ENCODE measurements at places on chromosomes 7 and 10. TPM values are rescaled to one million over a fixed set of nuclear protein-coding genes. Genes with fewer than 3 reads are reported as not detected.

GPR26 gene
- total RNA-seq = not detected

DNA sequence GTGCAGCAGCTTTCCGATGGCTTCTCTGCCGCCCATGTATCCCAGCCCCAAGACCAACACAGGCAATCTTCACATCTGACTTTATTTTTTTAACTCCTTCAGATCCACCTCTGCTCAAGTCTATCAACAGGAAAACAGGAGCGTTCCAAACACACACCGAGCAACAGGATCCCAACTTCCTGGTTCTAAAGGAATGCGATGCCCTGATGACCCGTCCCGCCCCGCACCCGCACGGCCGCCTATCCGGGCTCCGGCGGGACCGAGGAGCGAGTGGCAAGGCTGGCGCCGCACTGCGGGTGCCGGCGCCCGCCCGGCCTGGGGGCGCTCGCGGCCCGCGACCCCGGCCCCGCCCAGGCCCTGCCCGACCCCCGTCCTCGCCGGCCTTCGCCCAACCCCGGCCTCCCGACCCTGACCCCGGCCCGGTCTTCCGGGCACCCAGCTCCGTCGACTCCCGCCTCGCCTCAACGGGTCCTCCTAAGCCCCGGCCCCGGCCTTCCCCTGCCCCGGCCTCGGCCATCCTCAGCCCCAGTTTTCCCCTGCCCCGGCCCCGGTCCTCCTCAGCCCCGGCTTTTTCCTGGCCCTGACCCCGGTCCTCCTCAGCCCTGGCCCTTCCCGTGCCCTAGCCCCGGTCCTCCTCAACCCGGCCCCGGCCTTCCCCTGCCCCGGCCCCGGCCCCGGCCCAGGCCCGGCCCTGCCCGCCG is 730 bp downstream of the LARP4B start:
- DNase-seq = no peak

GRCh38 chr7:128881458-128882125 is 18.9 kb downstream of the ATP6V1F start:
- DNase-seq = no peak

DNA sequence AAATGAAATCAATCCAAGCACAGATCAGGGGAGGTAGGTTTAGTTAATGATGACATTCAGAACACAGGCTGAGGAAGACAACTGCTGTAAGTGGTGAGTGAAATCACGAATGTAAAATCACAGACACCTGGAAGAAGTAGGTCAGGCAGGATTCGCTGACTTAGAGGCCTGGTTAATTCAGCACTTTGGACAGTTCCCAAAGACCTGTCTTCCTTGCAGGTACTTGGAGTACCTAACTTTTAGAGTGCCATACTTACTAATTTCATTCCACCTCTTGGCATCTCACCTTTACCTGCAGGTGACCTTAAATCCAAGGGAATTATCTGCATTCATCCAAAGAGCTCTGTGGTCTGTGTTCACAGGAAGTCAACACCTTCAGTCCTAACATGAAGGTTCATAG is 822.3 kb downstream of the PHTF2 start:
- DNase-seq = no peak

DNA sequence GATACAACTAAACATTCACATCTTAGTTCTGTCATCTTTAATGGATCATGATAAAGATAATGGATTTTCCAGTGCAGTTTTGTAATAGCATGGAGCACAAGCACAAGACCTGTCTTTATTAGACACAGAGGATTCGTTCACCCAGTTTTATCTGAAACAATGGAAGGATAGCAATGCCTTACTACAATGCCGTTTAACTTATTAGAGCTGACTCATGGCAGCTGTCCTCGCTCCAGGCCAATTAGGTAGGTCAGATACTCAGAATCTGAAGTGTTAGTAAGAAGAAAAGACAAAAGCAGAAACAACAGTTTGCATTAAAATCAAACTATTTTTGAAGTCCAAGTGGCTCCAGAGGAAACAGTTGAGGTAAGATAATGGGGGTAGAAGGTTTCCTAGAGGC is 12.8 kb downstream of the OR13A1 start:
- no peak for DNase-seq

- no peak for DNase-seq
Measured at GRCh38 chr10:22931948-22932347, 4.1 kb downstream of the ARMC3 start.

DNA sequence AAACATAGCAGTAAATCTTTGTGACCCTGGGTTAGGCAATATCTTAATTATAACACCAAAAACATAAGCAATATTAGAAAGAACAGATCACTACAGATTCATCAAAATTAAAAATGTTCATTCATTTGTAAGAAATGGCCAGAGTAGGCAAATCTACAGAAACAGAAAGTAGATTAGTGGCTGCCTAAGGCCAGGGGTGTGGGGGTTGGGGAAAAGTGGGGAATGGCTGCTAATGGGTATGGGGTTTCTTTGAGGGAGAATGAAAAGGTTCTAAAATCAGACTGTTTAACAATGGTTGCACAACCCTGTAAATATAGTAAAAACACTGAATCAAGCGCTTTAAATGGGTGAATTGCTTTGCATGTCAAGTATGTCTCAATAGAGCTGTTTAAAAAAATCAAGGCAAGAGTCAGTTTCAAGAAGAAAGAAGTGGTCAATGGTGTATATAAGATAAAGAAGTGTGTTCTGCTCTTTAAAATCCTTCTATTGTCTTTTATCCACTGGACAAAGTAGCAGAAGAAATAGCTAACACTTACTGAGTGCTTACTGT is 42.6 kb downstream of the CDK6 start:
- DNase-seq = no peak

DNA sequence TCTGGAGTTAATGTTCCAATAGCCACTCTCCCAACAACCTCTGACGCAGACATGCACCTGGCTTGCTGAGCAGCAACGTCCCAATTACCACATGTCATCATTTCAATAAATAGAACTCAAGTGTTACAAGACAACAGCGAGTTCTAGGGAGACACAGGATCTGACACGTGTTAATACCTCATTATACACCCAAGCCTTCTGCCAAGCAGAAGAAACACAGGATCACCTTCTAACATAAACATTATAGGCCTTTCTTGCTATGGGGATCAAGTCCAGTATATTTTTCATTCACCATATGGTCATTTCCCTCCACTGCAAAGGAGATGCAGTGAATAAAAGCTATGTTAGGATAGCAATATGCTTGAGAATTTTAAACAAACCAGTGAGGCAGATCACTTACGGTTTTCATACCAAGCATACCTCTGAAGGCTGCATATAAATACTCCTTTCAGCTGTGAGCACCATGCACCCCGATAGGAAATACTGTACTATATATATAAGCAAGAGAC is 74.2 kb downstream of the JAZF1 start:
- DNase-seq = no peak

ASB13 gene
- 17.4 TPM for total RNA-seq

DNA sequence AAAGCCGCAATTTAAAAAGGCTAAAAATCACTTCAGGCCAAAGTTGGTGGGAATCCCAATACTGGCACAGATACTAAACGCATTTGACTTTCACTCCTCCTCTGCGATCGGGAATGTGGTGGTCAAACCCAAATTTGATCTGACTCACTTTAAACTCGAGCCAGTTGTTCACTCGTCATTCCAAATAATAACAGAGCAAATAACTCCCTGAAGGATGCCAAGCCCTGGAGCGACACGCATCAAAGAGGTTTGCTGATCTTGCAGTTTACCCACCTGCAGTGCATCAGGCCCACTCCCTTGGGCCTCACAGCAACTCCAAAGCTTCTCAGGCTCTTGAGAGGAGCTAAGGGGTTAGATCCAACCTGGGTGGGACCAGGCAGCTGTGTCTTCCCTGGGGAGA is 12.2 kb downstream of the PTN start:
- no peak for DNase-seq

TAC1 gene
- total RNA-seq = 7.1 TPM

DNA sequence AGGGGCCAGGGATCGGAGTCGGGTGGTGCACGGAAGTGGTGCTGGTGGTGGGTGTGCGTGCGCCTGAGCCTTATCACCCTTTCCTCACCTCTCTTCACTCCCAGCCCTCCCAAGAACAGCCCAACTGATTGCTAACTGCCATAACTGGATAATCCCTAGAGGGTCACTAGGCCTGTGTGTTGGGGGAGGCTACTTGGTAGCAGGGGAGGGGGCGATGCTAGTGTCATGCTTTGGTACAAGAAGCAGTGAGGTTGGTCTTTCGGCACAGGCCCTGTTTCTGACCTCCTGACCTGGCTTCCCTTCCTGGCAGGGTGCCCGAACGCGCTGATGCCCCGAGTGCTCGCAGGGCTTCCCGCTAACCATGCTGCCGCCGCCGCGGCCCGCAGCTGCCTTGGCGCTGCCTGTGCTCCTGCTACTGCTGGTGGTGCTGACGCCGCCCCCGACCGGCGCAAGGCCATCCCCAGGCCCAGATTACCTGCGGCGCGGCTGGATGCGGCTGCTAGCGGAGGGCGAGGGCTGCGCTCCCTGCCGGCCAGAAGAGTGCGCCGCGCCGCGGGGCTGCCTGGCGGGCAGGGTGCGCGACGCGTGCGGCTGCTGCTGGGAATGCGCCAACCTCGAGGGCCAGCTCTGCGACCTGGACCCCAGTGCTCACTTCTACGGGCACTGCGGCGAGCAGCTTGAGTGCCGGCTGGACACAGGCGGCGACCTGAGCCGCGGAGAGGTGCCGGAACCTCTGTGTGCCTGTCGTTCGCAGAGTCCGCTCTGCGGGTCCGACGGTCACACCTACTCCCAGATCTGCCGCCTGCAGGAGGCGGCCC is 652 bp downstream of the KAZALD1 start:
- no peak for DNase-seq

SHTN1 gene
- total RNA-seq = 7.4 TPM

SPDYE9 gene
- not detected for total RNA-seq

DNA sequence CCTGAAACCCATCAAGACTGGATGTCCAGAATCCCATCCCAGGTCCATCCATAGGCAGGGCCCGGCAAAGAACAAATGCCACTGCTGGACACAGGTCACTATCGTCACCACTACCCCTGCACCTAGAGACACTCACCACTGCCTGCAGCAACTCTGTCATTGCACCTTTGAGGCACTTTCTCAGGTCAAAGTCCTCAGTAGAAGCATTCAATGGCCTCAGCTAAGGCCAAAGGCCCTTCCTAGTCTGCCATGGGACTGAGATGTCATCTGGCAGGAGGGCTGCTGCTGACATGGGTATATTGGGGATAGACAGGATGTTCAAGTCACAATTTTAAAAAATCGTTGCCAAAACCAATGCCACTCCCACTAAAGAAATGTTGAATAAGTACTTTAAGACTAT is 58.7 kb downstream of the GPAM start:
- DNase-seq = no peak

GRCh38 chr7:153188630-153189029 is 429.1 kb downstream of the ACTR3B start:
- DNase-seq = no peak

DNA sequence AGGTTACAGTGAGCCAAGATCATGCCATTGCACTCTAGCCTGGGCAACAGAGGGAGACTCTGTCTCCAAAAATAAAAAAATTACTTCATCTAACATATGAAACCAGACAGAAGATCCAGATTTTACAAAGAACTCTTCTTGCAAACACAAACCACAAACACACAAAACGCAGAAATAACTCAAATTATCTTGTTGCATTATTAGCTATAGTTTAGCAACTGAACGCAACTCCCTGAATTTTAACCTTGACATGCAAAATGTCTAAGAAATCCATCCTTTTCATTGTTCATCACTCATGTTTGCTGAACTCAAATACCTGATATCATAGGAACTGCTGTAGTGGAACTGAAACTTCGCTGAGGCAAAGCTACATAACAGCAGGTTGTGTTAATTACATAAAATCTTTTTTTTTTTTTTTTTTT is 64.1 kb downstream of the MICU1 start:
- no peak for DNase-seq

DNA sequence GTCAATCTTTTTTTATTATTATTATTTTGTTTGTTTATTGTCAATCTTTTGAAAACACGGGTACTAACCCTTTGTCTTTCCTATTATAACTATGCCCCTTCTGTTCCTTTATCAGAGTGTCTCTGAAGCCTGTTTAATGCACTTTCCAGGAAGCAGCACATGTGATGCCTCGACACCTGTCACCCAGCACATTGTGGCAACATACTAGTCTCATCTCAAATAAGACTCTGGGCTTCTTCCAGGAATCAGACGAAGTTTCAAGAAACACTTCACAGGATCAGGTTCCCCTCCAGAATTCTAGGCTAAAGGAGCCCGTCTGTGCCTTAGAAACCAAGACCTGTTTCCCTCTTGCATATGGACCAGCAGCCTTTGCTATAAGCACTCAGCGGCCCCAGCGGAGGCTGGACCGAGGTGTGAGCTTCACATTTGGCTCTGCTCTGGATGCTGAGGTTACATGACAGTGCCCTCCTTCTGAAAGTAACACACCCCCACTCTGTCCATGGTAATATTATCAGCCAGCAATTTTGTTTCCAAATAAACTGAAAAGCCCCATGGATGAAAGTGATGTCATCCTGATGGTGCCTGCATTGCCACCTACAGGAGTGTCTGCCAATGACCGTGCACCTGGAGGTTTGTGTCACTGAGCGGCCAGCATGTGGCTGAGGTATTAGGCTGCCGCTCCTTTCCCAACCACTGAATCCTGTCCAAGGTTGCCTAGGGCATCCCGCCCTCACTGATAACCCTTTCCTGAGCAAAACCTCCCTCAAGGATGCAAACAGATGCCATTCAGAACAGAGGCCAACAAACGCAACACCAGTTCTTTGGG is 38.1 kb downstream of the MKI67 start:
- no peak for DNase-seq

PDZD7 gene
- total RNA-seq = 1.5 TPM

GRCh38 chr10:59880971-59881510 is 25.3 kb downstream of the CCDC6 start:
- no peak for DNase-seq

AKR1B15 gene
- 11.5 TPM for total RNA-seq

ZC3HAV1L gene
- 55.7 TPM for total RNA-seq

HMX3 gene
- not detected for total RNA-seq

- DNase-seq = no peak
Measured at GRCh38 chr7:46032353-46032752, 111.3 kb upstream of the IGFBP3 start.
